ENCODE measurements at places on chromosomes 3 and 15. TPM values are rescaled to one million over a fixed set of nuclear protein-coding genes. Genes with fewer than 3 reads are reported as not detected.

The CPNE4 gene
- total RNA-seq, result 0.16 TPM

GRCh38 chr15:92665100-92665555 lies 9.6 kb upstream of the FAM174B start:
- DNase-seq, result no peak

DNA sequence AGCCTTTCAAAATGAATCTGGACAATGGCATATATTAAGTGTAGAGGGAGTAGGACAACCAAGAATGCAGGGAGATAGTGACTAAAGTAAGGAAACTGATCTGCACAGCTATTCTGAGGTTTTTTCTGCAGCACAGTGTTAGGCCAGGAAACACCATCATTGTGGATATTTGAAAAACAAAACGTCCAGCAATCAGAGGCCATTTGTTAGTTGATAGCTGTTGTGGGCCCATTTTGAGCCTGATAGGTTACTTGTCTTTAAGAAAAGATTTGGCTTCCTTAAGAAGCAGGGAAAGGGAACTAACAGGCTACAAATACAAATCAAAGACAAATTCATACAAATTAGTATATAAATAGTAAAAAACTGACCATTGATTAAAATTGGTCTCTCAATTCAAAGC lies 375.8 kb upstream of the ARL6 start:
- no peak for DNase-seq

DNA sequence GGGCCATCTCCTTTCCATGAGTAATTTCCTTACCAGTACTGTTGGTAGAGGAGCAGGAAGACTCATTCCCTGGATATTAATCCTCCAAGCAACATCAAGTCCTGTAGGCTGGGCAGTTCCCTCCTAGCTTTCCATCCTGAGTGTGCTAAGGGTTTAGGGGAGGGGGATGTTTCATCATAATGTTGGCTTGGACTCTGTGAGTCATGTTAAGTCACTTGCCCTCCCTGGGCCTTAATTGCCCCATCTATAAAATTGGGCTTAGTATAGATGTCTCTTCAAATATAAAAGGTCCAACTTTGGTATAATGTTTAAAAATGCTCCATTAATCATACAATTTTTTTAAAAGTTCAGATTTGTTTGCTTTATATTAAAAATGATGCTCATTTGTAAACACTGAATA lies 52.7 kb downstream of the TLE3 start:
- no peak for DNase-seq

The POLQ gene
- total RNA-seq, result 12.5 TPM

DNA sequence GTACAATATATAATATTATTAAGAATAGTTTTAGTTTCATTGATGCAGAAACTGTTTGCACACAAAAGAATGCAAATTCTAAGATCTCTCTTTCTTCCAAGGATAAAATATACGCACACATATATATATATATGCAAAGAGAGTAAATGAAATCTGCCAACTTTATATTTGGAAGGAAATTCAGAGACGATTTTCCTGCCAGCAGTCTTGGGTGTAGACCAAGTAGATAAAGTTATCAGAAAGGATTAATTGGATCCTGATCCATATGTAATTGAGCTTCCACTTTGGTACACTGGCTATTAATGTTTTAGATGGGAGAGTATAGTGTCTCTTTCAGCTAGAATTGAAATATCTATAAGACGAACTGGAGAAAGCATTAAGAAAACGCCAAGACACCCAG lies 295.4 kb upstream of the IL12A start:
- no peak for DNase-seq

- no peak for DNase-seq
These were observed 67.2 kb upstream of the SIAH2 start for GRCh38 chr3:150830094-150830681.

- DNase-seq, result no peak
These were observed 29.3 kb downstream of the FBLN2 start for GRCh38 chr3:13578251-13578650.

GRCh38 chr3:171514466-171514865 lies 54.3 kb upstream of the TNIK start:
- no peak for DNase-seq

The TMC3 gene
- 0.08 TPM for total RNA-seq

- no peak for DNase-seq
These were observed 41.8 kb downstream of the CHSY1 start for GRCh38 chr15:101210058-101210457.

DNA sequence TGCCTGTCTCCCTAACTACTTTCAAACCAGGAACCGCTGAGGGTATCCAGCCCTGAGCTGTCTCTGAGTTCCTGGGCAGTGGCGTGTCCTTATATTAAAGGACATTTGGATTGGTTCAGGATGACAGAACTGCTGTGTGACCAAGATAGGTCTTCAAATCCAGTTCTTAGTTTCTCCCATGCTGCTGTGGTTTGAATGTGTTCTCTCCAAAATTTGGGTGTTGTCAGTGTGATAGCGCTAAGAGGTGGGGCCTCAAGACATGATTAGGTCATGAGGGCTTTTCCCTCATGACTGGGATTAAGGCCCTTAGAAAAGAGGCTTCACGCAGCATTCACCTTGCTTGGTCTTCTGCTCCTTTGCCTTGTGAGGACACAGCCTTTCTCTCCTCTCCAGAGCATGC lies 376.5 kb upstream of the TPM1 start:
- no peak for DNase-seq

DNA sequence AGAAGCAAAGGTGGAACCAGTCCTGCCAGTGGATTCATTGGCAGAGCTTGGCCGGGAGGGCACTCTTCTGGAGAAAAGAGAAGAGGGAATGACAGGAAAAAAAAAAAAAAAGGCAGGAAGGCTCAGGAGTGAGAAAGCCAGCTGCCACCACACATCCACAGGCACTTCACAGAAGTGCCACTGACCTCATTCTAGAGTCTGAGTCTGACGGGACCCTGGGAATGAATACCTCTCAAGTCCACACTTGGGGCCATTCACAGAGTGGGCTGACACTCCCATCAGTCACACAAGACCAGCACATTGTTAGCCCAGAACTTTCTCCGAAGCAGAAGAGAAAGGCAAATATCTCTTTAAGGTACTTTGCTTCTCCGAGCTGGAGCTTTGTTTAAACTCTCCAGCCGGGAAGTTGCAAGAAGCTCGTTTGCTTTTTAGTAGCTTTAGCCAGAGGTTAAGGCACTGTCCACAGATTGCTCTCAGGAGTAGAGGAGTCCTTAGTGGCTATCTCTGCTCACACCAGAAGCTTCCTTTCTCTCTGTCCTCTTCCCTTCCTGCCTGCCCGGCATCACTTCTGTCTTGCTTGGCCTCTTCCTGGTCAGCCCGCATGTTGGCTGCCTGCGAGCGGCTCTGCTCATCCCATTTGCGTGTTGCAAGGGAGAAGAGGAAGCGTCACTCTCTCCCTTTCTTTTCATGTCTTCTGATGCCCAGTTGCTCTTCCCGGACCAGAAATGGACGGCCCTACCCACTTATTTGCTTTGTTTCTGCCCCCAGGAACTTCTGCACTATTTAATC lies 53.8 kb downstream of the CMTM6 start:
- DNase-seq, result no peak

- DNase-seq, result peak; percentile 14
These were observed 51.8 kb downstream of the SLC12A8 start for GRCh38 chr3:125160606-125161371.

- DNase-seq, result no peak
These were observed 15.4 kb downstream of the ARNT2 start for GRCh38 chr15:80419546-80419945.

Measured in colonic mucosa (tissue), 4 donors.